ENCODE measurements at places on chromosomes 16 and 17.

GRCh38 chr16:86444261-86444660 is 66.1 kb upstream of the FOXF1 start:
- no peak for DNase-seq

GRCh38 chr17:39099663-39100286 is 51.7 kb downstream of the PLXDC1 start:
- DNase-seq, result no peak

- no peak for DNase-seq
These were observed 3.7 kb downstream of the BAHCC1 start for GRCh38 chr17:81398832-81399411.

- DNase-seq, result no peak
These were observed 202.2 kb downstream of the ENGASE start for GRCh38 chr17:79276821-79277220.

- no peak for DNase-seq
These were observed 15.1 kb downstream of the SLX4 start for GRCh38 chr16:3596101-3596861.

- DNase-seq, result no peak
These were observed 66.3 kb downstream of the STX8 start for GRCh38 chr17:9509236-9509816.

- no peak for DNase-seq
These were observed 2.8 kb upstream of the PRKAR1A start for GRCh38 chr17:68509141-68510057.

DNA sequence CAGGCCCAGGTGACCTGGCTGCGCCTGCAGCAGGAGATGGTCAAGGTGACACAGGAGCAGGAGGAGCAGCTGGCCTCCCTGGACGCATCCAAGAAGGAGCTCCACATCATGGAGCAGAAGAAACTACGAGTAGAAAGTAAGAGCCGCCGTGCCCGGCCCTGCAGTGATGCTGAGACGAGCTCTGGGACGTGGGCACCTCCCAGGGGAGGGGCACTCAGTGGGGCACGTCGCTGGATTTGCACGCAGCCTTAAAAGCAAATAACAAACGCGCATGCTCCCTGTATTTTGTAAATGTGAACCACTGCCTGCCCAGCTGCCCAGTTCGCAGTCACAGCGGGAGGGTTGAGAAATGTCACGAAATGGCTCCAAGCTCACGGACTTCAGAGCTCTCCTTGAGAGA is 15.3 kb upstream of the GAA start:
- no peak for DNase-seq

DNA sequence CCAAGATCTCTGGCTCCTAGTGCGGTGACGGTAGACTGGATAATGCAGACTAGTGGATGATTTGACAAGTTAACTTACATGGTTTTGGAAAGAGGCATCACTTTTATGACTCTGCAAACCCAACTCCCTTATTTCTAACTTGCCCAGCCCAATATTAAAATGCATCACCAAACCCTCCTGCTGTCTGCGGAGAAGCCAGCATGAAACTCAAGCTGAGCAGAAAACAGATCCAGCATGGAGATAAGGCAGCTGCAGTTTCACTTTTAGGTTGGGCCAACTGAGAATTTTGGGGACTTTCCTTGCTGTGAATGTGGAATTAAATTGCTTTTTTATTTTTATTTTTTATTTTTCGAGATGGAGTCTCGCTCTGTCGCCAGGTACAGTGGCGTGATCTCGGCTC is 27.8 kb downstream of the CDH1 start:
- no peak for DNase-seq

DNA sequence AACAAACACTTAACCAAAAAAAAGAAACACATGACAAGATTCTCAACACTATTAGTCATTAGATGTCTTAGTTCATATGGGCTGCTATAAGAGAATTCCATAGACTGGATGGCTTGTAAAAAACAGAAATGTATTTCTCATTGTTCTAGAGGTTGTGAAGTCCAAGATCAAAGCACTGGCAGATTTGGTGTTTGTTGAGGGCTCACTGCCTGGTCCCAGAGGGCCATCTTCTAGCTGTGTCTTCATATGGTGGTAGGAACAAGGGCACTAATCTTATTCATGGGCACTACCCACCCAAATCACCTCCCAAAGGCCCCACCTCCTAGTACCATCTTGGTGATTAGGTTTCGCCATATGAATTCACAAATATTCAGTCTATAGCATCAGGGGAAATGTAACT is 162.5 kb upstream of the SDK2 start:
- DNase-seq, result no peak

DNA sequence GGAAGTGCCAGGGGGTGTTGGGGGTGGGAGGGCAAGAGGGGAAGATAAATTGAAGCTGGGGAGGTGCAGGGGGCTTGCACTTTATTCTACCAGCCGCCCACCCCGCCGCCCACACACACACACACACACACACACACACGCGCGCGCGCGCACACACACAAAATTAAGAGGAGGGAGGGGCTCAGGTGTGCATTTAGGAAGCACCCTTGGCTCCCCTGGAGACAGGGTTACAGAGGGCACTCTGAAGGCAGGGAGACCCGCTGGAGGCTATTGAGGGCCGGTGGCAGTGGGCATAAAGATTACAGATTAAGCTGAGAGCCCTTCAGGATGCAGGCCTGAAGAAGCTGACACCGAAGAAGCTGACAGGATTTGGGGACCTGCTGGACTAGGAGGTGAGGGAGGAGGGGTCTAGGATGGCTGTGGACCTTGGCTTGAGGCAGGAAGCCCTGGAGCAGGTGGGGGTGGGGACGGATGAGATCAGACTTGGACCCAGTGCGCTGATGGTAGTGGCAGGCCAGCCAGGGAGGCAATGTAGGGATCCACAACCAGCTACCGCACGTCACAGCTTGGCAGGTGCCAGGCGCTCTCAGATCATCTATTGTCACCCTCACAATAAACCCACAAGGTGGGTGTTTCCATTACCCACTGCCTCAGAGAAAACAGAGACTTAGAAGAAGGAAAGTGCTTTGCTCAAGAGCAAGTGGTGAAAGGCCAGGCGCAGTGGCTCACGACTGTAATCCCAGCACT is 772 bp upstream of the SAMD14 start:
- no peak for DNase-seq

DNA sequence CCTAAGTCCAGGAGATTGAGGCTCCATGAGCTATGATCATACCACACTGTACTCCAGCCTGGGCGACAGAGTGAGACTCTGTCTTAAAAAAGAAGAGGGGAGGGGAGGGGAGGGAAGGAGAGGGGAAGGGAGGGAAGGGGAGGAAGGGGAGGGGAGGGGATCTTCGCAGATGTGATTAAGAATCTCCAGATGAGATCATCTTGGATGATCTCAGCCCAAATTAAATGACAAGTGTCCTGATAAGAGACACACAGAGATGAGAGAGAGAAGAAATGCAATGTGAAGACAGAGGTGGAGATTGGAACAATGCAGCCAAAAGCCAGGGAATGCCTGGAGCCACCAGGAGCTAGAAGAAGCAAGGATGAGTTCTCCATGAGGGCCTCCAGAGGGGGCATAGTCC is 70.1 kb downstream of the EMP2 start:
- no peak for DNase-seq

DNA sequence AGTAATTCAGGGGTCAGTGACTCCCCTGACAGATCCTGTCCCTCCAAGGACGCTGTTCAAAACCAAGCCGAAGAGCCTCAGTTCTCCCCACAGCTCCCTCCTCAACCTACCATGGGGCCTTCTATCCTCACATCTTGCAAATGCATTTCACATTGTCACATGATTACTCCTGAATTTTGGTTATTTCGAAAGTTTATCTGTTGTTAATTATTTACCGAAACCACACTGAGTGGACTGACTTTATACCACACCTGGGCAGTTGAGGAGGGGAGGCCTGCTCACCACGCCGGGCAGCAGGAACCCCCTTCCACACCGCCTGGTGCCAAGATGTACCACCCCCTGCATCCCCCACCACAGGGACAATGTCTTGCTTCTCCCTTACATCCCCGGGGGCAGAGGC is 4.7 kb downstream of the TIMP2 start:
- no peak for DNase-seq

DNA sequence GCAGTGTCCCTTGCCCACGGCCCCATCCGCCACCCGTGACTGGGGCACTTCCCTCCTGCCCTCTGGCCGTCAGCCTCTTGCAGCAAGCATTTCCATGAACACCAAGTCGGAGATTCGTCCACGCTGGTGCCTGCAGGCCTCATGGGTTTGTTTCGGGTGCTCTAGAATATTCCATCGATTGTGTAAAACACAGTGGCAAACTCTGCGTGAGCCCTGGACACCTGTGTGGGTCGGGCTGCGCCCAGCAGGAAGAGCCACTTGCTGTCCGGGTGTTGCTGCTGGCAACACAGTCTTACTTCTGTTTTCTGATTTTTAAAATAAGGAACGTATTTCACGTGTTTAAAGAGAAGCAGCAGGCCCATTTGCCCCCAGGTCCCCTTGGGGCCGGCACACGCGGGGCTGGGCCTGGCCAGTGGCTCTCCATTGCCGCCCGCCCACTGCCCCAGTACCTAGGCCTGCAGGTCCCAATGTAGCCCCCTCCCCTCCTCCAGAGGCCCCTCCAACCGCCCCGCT is 10.0 kb downstream of the CYBC1 start:
- no peak for DNase-seq

- no peak for DNase-seq
These were observed 106.3 kb upstream of the ZFHX3 start for GRCh38 chr16:73154063-73154870.

- DNase-seq, result peak; percentile 65
These were observed at the start of gene ITGA3 for GRCh38 chr17:50055426-50056216. TSS of gene ITGA3 (plus strand) at chr17:50056110. CDS start at chr17:50056440, 330 bp downstream.

DNA sequence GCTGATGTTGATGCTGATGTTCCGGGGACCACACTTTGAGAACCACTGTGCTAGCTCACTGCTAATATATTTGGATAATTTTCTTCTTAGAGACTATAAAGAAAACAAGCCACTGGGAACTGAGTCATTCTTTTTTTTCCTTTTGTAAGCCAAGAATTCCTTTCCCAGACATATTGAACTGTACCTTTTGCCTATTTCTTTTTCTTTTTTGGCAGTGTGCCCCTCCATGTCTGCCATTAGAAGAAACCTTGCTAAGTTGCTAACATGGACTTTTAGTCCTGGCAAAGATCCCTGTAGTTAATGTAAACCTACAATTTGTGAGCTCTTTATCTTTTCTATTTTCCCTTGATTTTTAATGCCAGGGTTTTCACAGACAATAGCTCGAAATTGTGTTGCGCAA is 17.3 kb upstream of the ERCC4 start:
- no peak for DNase-seq

GRCh38 chr17:74262601-74263000 is 11.4 kb upstream of the DNAI2 start:
- no peak for DNase-seq

GRCh38 chr16:13158427-13158826 is 257.0 kb downstream of the SHISA9 start:
- DNase-seq, result no peak

- no peak for DNase-seq
These were observed 41.8 kb downstream of the TNRC6C start for GRCh38 chr17:78000341-78000740.

- DNase-seq, result no peak
These were observed 89.1 kb downstream of the CDH13 start for GRCh38 chr16:82715833-82716232.

DNA sequence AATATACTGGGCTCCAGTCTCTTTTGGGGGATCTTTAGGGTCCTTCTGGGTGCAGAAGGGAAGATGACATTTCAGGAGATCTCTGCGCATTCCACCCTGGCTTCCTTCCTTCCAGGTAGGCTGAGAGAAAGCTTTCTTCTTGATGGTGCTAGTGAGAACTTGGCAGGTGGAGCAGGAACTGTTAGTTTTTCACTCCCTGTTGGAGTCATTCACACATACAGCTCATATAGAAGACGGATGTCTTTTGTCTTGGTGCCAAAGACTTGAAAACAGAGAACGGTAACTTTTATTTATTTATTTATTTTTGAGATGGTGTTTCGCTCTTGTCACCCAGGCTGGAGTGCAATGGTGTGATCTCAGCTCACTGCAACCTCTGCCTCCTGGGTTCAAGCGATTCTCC is 43.9 kb downstream of the PITPNC1 start:
- DNase-seq, result no peak

DNA sequence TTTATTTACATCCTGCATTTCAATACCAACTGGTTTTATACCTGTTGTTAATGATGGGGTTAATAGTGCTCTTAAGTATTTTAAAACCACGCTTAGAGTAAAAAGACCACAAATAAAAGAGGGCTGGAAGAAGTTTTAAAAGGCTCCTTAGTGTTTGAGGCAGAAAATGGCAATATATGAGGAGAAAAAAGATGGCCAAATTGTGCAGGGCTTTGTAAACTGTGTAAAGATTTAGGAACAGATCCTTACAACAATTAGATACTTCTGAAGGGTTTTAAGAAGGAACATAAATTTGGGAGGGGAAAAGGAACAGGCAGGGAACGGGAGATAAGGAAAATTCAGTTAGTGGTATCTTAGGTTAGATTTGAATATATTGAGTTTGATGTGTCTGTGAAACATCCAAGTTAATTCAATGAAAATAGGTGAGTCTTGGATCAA is 12.7 kb downstream of the CDC27 start:
- no peak for DNase-seq

DNA sequence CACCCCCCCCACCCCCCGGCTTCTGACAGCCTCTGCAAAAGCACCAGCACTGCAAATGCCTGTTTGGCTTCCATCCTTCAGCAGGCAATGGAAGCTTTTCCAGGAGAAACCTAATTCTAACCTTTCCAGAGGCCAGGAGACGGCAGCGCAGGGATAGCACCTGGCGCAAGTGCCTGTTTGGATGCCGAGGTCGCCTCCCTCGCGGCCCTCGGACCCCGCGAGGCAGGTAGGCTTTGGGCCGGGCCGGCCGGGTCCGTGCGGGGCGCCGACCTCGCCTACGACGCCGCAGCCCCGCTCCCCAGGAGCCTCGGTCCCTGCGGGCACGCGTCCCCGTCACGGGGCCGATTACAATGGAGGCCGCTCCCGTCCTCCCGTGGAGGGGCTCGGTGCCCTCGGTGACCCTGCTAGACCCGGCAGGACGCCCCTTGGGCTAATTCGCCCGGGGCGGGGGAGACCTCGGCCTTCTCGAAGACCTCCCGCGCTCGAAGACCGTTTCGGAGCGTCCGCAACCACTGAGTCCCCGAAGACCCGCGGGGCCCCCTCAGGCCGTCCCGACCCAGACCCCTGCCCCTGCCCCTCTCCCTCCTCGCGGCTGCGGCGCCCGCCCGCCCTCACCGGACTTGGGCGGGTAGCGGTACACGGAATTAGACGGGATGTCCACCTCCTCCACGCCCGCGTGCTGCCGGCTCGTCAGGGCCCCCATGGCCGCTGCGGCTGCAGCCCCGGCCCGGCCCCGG is 587 bp downstream of the RNF157 start:
- no peak for DNase-seq

GRCh38 chr17:39169101-39169500 is 3.1 kb upstream of the ARL5C start:
- DNase-seq, result no peak

All from stimulated activated CD4-positive, alpha-beta T cell treated with anti-CD3 and anti-CD28 coated beads, Interleukin-4, amount 100 ng/mL, for 1 hour (primary cell).